Putamen (tissue), 1 donor: ENCODE measurements at places on chromosomes 7 and 10.

DNA sequence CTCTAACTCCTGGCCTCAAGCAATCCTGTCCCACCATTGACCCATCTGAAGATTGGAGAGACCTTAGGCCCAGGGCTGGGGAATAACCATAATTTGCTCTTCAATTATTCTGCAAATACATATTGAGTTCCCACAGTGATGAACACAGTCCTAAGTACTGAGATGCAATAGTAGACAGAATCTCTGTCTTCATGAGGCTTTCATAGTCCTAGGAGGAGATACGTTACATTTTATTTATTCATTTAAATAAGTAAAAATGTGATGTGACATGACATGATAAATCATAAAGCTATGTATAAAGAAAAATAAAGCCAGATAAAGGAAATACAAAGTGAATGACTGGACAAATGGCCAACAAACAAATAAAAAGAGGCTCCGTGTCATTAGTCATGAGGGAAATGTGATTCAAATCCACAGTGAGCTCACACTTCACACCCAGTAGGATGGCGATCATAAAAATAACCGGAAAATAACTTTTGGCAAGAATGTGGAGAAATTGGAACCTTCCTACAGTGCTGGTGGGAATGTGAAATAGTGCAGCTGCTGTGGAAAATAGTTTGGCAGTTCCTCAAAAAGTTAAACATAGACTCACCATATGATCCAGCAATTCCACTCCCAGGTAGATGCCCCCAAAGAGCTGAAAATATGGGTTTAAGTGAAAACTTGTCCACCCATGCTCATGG is 52.1 kb upstream of the JCAD start:
- DNase-seq: no peak

GRCh38 chr10:12602521-12602920 is 253.2 kb downstream of the CAMK1D start:
- DNase-seq: no peak

GRCh38 chr10:11014671-11015445 is 2.8 kb upstream of the CELF2 start:
- no peak for DNase-seq

- no peak for DNase-seq
Measured at GRCh38 chr10:126203746-126204145, 184.5 kb downstream of the ADAM12 start.

DNA sequence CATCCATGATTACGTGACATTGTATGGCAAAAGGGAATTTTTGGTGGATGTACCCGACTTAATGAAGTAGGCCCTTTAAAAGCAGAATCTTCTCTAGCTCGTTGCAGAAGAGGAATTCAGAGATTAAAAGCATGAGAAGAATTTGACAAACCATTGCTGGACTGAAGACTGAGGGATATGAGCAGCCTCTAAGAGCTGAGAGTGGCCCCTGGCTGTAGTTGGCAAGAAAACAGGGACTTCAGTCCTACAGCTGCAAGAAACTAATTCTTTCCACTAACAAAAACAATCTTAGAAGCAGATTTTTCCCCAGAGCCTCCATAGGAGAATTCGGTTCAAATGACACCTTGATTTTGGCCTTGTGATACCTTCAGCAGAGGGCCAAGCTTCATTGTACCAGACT is 34.1 kb downstream of the MACC1 start:
- DNase-seq: no peak

DNA sequence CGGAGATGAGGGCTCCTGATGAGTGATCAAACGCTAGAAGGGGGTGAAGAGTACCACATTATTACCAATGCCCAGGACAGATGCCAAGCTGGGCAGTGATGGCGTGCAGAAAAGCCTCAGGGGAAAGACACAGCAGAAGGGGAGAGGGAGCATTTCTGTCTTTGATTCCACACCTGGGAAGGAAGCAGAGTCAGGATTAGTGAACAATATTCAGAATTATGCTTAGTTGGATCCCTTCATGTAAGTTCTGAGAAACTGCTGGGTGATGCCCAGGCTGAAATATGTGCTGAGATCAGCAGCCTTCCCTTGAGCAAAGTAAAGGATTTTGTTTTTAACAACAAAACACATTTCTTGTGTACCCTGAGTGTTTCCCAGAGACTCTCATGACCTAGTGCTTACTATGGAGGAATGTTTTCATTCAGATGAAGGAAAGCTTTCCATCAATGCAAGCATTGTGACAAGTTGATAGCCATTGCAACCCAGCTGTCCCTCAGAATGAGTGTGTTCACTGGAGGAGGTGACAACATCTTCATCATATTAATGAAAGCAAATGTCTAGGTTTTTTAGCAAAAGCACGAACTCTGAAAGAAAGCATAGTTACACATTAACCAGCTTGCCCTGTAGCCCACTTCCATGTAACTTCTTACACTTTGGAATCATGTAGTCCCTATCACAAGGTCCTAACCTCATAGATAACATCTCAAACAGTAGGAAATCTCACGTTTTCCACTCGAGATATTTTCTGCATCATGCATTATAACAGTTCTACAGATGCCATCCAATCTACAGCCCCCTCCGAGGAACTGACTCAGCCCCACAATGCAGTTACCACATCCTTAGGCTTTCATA is 23.8 kb upstream of the AKR1C1 start:
- no peak for DNase-seq

- DNase-seq: no peak
Measured at GRCh38 chr10:131085091-131085860, 226.2 kb downstream of the TCERG1L start.

GRCh38 chr10:72574636-72575035 is 51.2 kb downstream of the MICU1 start:
- peak; percentile 42 for DNase-seq

- no peak for DNase-seq
Measured at GRCh38 chr10:68957284-68957615, 1.3 kb downstream of the DDX21 start.

DNA sequence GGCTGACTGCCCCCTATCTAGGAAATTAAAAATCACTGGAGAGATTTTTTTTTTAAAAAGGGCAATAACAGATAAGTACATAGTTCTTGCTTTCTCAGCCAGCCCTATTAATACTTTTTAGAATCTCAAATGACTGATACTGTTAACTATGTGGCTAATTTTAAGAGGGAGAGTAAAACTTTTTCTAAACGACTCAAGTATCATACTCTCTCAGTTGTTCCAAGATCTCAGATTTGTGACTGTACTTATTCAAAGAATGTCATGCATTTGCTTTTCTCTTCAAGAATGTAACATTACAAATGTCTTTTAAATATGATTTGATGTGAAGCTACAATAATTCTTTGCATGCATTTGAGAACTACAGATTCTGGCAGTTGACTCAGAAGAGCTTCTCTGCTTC is 55.4 kb upstream of the RAB11FIP2 start:
- DNase-seq: no peak

DNA sequence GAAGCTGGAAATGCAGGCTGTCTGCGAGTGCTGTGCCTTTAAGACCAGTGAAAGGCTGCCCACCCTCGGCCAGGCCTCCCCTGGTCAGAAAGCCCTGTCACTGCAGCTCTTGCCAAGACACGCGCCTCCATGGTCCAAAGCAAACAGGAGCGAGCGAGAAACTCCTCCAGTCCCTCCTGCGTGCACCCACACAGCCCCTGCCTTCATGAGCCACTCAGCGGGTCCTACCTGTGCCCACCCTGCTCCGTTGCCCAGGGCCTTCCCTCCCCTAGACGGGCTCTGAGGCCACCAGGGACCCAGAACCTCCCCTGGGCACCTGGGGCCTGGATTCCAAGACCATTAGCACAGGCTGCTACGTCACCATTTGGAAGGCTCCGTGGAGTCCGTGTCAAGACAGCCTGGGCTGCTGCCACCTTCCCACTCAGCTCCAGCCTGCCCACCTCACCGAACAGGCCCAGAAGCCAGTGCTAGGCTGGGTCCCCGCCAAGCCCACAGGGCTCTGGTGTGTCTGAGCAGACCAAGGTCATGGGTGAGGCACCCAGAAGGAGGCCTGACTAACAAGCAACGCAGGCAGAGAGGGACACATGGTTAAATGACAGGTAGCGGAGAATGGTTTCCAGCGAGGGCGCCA is 144.5 kb downstream of the NEURL1 start:
- no peak for DNase-seq

DNA sequence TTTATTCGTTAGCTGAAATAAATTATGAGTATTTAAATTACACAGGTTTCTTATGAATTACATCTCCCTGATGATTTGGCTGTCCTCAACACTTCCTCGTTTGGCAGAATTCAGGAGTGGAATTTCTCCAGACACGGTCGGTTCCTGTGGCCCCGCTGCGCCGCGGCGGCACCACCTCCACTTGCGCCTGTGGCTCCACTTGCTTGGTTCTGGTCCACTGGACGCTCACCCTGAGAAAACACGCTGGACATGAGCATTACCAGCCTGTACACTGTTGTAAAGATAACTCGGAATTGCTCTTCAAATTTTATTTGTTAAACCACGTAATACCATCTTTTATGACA is 85.3 kb downstream of the ZNF33B start:
- DNase-seq: no peak

DNA sequence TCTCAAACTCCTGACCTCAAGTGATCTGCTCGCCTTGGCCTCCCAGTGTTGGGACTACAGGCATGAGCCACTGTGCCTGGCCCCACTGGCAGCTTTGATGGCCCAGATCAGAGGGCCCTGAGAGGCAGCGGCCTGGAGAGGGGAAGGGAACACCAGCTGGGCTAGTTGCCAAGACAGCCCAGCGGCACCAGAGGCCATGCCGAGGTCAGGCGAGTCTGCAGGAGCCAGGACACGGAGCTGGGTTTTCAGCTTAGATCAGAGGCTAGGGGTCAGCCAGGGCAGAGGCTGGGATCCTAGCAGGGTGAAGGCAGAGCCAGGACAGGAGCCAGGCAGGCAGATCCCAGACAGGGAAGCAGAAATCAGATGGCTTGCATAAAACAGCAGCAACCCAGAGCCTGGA is 92.9 kb downstream of the MYL10 start:
- no peak for DNase-seq

DNA sequence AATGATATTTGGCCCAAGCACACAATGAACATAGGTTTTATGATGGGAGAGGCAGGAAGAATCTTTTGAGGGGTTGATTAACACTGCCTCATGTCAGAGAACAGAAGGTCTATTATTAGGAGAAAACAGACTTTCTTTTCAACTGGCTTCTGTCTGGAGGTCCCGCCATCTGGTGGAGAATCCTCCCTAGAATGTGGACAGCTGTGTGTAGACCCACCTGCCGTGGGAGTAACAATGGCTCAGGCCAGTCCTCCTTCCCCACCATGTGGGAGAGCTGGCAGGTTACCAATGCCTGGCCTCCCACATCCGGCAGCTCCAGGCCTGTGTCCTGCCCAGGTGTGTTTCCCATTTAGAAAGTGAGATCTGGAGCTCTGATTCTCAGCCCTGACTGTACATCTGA is 70.4 kb upstream of the AOAH start:
- DNase-seq: no peak

DNA sequence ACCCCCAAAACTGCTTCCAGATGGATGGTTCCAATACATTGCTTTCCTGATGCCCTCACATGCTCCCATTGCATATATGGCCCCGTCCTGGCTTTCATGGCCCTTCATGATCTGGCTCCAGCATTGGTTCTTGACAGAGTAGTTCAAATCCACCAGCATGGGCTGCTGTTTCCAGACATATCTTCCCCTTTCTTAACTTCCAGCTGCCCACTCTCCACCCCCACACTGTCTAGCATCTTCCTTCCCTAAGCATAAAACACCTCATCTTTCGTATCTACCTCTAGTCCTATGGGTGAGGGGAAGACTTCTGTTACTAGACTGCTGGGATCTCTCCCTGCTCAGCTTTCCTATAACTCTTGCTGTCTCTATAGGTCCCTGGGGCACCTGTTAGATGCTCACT is 13.2 kb upstream of the GOLGA7B start:
- DNase-seq: no peak

- no peak for DNase-seq
Measured at GRCh38 chr7:130213828-130214227, 6.2 kb downstream of the SSMEM1 start.

GRCh38 chr7:35874886-35875285 is 74.0 kb downstream of the SEPTIN7 start:
- no peak for DNase-seq

GRCh38 chr7:151012911-151013347 is 11.4 kb downstream of the ATG9B start:
- DNase-seq: no peak

GRCh38 chr10:74586088-74586585 is 240.3 kb upstream of the KAT6B start:
- no peak for DNase-seq

- no peak for DNase-seq
Measured at GRCh38 chr7:93821463-93821862, 69.1 kb downstream of the TFPI2 start.

DNA sequence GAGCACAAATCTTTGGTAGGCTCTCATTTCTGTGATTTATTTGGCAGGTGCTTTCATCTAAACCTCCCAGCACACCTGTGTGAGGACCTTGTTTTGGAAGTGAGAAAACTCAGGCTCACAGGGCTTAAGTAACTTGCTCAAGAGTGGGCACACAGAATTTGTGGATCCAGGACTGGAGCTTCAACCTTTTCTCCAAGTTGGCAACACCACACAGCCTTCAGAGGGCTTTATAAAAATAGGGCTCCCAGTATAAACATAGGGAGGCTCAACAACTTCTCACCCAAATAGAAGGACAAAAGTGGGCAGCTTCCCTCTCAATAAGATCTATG is 182.2 kb upstream of the NEBL start:
- DNase-seq: no peak
